ENCODE measurements at places on chromosomes 1 and 21.

DNA sequence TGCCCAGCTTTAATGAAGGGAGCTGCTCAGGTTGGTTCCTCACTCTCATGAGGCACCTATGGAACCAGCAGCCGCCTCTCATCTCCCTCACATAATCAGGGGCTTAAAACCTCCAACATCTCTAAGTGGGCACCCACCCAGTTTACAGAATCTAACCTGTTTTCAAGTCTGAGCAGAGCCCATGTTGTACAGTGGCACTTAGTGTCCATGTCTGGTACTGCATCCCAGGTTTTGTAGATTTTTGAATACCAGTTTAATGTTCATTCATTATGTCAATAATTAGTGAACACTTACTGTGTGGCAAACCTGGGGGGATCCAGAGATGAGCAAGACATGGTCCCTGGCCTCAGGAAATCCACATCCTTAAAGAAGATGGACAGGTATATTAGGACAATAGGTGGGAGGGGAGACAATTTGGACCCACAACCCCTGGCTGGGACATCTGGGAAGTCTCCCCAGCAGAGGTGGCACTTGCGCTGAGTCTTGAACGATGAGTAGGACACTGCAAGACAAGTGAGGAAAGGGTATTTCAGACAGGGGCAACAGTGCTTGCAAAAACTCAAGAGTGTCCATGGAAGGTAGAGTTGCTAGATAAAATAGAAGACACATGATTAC, 83.3 kb downstream of the LACTBL1 start:
- DNase-seq = no peak

- DNase-seq = no peak
Observed at GRCh38 chr1:226268421-226269124, 40.4 kb downstream of the LIN9 start.

GRCh38 chr1:175494011-175494554, 249.3 kb downstream of the TNR start:
- no peak for DNase-seq

- DNase-seq = no peak
Observed at GRCh38 chr1:172472495-172472894, 28.6 kb upstream of the PIGC start.

DNA sequence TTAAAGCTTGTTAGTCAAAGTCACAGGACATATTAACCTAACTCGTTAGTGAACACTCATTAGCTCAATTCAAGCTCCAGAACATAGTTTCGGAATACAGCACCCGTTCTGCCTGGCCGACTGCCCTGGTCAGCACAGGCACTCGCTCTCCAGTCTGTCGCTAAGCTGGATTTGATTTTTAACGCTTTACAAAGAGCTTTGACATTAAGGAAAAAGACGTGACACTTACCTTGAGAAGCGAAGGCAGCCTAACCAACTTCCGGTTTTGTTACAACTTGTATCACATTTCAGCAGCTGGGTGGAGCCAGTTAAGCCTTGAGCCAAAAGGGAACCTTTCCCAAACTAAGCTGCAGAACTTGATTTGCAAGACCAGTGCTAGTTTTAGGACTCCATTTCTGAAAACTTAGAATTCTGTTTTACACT, at the start of gene FRRS1:
FRRS1 (minus strand) TSS at position 258 of the 423 bp plus-strand sequence. CDS start 17,867 bp downstream, outside the sequence.
- DNase-seq = peak; percentile 45

- no peak for DNase-seq
Observed at GRCh38 chr1:14685078-14685477, 86.6 kb downstream of the KAZN start.

DNA sequence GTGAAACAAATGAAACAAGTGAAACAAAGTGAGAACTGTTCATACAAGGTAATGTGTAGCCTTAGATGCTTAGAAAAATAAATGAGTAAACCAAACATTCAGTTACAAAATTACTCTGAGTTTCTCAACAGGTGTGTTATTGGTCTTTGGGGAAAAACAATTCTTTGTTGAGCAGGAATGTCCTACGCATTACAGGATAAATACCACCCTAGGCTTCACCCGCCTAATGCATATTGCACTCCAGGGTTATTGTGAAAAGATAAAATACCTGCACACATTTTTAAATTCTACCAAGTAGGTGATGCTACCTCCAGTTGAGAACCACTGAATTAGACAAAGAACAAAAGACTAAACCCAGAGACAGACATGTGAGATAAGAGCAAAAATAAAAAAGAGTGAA, 72.2 kb downstream of the ADAMTS1 start:
- no peak for DNase-seq

DNA sequence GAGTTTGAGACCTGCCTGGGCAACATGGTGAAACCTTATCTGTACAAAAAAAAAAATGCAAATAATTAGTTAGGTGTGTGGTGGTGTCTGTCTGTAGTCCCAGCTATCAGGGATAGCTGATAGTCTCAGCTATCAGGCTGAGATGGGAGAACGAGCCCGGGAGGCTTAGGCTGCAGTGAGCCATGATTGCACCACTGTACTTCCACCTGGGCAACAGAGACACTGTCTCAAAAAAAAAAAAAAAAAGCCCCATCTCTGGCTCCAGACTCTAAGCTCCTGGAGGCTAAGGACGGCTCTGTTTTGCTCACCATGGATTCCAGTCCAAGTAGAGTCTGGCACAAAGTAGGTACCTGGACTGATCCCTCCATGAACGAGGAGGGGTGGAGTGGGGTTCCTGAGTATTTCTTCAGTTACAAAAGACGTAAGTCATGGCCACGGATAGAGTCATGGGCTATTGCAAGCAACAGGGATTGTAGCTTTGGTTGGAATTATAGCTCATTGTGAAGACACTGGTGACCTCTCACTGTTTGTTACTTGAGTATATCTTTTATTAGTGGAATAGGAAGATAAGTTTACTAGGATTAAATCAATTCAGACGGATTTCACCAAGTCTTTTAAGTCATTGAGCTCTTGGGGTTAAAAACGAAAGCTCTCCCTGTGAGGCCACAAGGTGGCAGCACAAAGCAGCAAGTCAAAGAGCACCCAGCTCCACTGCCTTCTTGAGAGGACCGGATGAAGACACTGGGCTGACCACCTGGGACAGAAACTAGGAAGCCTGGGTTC, 35.6 kb upstream of the TMEM61 start:
- DNase-seq = peak; percentile 60

GRCh38 chr1:170214117-170215032, 68.6 kb downstream of the NTMT2 start:
- no peak for DNase-seq

DNA sequence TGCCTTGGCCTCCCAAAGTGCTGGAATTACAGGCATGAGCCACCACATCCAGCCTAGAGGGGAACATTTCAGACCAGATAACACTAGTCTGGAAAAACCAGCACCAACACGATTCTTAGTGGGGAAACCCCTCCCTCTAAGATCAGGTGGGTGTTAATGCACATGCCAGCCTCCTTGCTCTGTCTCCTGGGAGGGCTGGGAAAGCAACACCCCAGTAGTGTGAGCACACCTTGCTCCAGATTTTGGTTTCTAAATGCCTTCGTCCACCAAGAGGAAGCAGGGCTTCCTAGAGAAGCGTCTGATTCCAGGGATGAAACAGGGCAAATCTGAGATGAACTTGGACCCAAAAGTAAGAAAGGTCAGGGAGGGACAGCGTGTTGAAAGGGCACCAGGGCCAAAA, 2.2 kb upstream of the KRTAP10-4 start:
- DNase-seq = no peak

DNA sequence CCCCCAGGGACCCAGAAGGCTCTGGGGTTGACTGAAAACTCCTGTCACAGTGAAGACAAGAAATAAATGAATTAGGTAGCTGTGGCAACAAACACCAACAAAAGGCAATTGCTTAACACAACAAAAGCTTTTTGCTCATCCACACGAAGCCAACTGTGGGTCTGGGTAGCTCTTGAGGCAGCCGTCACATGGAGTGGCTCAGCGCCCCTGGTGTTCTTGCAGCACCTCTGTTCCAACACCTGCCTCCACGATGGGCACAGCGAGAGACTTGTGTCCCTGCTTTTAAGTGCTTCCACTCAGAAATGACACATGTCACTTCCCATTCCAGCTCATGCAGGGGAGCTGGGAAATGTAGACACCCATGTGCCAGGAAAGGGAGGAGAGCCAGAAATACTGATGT, 364.5 kb upstream of the DUSP10 start:
- no peak for DNase-seq

GRCh38 chr1:154847891-154848290, 22.2 kb downstream of the KCNN3 start:
- DNase-seq = no peak

- DNase-seq = peak; percentile 40
Observed at GRCh38 chr1:27436204-27437159, 44.1 kb downstream of the GPR3 start.

DNA sequence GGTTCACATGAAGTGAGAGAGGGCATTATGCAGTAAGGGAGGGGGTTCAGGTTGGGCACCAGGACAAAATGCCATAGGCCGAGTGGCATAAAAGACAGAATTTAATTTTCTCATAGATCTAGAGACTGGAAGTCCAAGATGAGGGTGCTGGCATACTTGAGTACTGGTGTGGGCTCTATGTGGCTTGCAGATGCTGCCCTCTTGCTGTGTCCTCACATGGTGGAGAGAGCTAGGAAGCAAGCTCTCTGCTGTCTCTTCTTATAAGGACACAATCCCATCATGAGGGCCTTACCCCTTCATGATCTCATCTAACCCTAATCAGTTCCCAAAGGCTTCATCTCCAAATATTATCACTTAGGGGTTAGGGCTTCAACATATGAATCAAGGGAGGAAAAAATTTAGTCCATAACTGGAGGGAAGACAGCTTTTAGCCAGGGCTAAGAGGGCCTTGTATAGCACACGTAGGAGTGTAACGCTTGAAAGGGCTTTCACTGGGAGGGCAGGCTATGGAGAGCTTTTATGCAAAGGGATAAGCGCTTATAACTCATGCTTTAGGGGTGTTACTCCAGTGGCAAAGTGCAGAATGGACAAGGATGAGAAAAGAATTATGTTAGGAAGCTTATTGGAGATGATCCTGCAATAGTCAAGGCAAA, 64.5 kb downstream of the PLPPR5 start:
- DNase-seq = no peak

- DNase-seq = no peak
Observed at GRCh38 chr1:183251101-183251958, 65.3 kb downstream of the LAMC2 start.

DNA sequence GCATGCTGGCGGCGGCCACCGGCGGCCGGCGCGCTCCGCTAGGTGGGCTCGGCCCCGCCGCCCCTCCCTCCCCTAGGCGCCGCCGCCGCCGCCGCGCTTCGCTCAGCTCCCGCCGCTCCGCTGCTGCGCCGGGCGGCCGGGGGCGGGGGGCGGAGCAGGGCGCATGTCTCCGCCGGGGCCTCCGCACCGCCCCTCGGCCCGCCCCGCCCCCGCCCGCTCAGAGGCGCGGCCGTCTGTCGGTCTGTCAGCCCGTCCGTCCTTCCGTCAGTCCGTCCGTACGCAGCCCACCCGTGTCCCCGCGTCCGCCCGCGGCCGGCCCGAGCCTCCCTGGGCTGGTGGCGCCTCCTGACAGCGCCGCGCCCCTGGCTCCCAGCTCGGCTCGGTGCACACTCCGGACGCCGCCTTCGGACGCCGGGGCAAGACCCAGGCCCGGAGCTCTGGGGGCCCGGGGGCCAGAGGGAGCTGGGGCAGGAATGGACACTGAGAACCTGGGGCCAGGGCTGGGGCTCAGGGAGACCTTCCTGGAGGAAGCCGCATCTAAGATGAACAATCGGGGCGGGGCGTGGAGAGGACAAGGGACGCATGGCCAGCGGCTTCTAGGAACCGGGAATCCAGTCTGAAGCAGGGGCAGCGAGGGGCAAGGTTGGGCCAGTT, at the start of gene GPR153:
GPR153 (minus strand) TSS at position 138 of the 654 bp plus-strand sequence. CDS start 6,193 bp downstream, outside the sequence.
- no peak for DNase-seq

- no peak for DNase-seq
Observed at GRCh38 chr1:76746206-76746605, 121.1 kb upstream of the ST6GALNAC5 start.

DNA sequence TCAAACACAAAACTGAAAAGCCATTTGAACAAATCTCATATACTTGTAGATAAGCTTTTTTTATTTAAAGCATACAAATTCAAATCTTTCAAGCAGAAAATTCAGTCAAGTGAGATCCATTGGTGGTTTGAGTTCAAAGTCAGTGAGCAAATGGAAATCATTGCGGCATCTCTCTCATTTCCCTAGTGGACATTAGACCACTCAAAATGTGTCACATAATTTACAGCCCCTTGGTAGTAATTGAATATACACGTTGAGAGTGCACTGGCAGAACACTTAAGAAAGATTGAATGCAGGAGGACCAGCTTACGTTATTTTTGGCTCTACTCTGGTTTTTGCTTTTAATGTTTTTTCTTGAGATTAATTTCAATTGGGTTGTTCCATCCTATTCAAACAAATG, 633.7 kb downstream of the USP25 start:
- no peak for DNase-seq

GRCh38 chr1:199029401-199029800, 390.6 kb downstream of the PTPRC start:
- no peak for DNase-seq

DNA sequence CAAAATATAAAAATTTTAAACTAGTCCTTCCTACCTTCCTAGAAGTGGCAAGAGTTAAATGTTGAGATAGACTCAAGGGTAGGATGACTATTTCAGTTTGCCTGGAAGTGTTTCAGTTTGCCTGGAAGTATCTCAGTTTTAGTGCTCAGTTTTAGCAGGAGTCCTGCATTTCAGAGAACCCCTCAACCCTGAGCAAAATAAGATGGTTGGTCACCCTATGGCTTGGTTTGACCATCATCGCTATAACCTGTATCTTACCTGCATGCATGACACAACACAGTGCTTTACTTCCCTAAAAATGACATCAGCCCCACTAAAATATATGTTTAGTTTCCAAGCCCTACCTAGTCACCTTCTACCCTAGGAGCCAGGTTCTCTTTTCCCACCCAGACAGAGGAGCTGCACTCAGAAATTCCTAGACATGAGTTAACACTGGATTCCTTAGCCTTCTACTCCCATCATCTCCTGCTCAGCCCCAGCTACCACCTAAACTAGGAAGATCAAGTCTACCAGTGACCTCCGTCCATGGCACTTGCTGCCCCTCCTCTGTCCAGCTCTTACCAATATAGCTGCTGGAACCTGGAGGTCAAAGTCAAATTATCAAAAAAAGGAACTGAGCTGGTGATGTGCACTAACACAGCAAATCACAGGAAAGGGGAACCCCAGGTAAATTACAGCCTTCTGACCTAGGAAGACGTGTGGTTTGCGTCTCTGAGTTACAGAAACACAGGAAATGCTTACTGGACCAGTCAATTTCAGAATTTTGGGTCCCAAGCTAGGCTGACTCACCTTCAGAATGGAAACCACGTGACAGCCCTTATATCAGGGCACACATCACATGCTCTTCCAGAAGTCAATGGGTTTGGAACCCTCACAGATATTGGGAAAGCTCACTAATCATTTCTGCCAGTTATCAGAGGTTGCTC, 2.2 kb upstream of the G0S2 start:
- no peak for DNase-seq

DNA sequence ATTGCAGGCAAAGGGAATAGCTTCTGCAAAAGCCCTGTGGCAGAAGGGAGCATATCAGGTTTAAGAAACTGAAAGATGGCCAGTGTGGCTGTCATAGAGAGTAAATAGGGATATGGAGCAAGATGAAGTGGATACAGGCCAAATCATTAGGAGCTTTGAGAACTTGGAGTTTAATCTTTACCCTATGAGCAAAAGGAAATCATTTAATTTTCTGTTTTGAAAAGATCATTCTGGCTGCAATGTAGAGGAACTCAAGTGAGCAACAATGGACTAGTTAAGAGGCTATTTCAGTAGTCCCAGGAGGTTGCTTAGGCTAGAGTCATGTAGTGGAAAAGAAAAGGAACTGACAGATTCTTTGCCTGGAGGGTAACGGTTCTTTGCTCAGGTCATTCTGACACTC, 47.2 kb downstream of the RAP1A start:
- no peak for DNase-seq

Data from NCI-H460 (cell line).